Suprapubic skin (tissue), 4 donors: ENCODE measurements at places on chromosomes 7 and 10.

DNA sequence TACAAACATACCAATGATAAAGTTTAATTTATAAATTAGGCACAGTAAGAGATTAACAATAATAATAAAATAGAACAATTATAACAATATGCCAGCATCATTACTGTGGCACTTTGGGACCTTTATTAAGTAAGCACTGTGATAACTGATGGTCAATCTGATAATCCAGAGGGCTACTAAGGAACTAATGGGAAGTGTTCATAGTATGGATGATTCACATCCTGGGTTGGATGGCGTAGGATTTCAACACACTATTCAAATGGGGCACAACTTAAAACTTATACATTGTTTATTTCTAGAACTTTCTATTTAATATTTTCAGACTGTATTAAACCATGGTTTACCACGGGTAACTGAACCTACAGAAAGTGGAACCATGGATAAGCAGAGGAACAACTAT, 90.8 kb downstream of the KIF20B start:
- no peak for DNase-seq

GRCh38 chr10:78892338-78893176, 176.2 kb upstream of the ZMIZ1 start:
- peak; percentile 31 for DNase-seq

DNA sequence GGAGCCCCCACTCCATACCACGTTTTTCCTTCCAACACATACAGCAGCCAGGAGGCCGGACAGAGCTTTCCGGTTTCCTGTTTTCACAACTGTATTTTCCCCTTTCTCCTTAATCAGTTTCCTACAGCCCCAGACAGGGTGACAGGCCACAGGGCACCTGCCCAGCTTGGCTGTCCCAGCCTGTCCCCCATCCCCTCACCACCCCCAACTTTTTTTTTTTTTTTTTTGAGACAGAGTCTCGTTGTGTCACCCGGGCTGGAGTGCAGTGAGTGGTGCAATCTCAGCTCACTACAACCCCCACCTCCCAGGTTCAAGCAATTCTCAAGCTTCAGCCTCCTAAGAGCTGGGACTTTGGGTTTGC, 10.3 kb upstream of the HSPB1 start:
- no peak for DNase-seq

DNA sequence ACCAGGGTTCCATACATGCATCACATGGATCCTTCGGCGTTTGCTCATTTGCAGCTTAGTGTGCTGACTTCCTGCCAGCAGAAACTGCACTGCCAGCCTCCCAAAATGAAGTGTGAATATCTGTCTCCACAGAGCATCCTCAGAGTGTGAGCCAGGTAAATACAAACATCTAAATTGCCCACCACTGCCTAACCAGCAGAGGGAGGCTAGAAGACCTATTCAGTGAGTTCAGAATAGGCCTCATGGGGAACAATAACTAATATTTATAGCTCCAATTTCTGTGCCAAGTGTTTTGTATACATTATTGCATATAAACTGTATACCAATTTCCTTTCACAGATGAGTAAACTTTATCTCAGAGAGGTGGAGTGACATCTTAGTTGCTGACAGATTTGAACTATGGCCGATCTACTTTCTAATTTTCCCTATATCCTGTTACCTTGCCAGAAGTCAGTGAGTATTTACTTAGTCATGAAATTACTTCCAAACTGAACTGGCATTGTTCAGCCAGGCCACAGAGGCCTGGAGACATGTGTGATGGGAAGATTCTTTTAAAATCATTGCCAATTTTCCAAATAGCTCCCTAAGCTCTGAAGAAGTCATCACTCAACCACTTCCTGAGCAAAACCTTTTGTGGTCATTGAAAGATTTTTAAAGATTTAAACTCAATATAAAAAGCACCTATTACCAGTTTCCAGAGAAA, 926.5 kb upstream of the GHITM start:
- no peak for DNase-seq

DNA sequence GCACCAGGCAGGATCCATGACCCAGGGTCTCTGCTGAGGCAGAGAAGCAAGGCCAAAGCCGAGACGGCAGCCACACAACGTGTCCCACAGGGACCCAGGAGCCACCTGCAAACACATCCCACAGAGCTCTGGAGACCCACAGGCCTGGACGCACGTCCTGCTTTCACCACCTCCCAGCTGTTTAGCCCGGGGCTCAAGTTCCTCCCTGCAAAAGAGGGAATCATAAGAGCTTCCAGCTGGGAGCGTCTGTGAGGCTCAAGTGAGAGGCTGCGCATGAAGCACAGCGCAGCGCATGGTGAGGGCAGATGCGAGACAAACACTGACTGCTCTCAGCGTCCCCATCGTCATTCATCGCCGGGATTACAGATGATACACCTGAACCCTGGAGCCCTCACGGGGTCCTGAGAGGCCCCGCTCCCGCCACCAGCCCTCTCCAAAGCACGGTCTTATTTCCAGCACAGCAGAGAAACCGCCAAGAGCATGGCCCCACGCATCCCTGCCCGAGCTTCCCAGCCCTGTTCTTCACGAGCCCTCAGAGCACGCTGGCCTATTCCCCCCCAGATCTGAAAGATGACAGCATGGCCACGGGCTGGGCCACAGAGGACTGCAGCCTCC, 88.7 kb downstream of the MAD1L1 start:
- DNase-seq, result no peak

- no peak for DNase-seq
Observed at GRCh38 chr7:38215115-38215514, 37.1 kb downstream of the STARD3NL start.
